NCI-H187 treated with DMSO at 0.1 percent for 48 hours (cell line): ENCODE measurements at places on chromosomes 1 and 21.

DNA sequence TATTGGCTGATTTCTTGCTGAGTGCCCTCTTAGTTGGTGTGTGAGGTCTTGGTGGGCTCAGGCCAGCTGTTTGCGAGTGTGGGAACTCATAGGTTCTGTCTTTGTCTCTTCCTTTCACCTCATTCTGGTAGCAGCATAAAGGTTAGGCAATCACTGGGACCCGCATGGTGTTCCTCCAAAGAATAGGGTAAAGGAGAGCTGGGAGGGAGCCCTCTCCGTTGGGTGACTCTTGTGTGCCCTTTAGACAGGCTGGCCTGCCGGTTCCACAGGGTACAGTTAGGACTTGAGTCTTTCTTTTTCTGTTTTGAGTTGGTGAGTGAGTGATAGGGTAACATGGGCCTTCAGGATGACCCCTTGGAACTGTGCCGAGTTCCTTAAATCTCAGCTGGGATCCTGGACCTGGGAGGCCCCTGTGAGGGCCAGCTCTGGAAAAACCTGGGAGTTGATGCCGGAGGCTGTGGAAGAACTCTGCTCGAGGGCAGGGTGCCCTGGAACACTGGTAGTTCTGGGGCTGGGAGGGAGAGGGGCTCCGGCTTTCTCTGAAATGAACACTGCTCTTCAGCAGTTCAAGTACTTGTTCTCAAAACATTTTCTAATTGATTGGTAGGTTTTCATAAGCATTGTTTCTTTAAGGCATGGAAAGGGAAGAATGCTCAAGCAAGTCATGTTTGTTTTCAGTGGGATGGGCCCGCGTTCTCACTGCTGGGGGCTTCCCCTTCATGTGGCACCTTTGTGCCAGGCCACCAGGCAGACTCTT is 2.1 kb upstream of the THAP3 start:
- DNase-seq = no peak

GRCh38 chr1:94719926-94720793 is 100.0 kb upstream of the SLC44A3 start:
- DNase-seq = no peak

GRCh38 chr1:177338376-177338775 is 167.6 kb downstream of the BRINP2 start:
- no peak for DNase-seq

DNA sequence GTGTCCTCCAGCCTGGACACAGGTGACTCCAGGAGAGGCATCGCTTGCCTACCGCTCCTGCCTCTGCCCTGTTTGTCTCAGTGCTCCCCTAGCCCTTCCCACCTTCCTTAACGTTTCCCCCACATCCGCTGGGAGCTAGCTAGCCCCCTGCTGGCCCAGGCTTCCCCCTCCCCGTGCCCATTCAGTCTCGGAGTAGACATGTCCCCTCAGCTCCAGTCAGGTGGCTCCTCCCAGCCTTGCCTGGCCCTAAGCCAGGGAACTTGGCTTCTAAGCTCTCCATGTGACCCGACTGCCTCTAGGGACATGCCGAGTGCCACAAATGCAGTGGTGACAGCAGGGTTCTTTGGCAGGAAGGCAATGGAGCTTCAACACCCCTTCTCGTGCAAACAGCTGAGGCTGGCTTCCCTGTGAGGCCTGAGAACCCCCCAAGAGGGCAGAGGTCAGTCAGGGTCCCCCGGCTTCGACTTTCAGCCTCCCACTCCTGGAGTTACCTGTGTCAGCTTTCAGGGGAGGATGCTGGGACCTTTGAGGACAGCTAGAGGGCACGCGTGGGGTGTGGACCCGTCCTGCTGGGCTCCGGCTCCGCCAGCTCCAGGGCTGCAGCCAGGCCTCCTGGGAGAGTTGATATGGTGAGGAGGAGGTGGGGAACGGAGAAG is 16.2 kb downstream of the DRAXIN start:
- peak; percentile 43 for DNase-seq

DNA sequence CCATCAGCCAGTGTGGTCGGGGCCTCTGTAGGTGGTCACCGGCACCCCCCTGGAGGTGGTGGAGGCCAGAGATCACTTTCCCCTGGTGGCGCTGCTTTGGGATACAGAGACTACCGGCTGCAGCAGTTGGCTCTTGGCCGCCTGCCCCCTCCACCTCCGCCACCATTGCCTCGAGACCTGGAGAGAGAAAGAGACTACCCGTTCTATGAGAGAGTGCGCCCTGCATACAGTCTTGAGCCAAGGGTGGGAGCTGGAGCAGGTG is 961 bp downstream of the RBM15 start:
- no peak for DNase-seq

DNA sequence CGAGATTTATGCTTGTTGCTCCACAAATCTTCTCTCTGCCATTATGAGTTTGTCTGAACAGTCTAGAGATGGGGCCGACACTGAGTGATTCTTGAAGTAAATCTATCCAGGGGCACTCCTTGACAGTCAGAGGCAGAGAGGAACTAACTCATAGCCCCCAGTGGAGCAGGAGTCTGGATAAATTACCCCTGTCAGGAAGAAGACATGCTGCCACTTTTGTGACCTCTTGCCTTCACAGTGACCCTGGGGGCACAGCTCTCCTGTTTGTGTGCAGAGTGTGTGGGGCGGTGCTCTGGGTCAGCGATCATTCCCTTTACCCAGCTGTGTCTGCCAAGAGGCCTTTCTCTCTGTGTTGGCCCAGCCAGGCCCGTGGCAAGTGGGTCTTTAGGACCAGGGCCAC is 29.5 kb downstream of the PEX14 start:
- DNase-seq = no peak

- no peak for DNase-seq
These were observed 80.8 kb downstream of the CAMK2N1 start for GRCh38 chr1:20405051-20405754.

DNA sequence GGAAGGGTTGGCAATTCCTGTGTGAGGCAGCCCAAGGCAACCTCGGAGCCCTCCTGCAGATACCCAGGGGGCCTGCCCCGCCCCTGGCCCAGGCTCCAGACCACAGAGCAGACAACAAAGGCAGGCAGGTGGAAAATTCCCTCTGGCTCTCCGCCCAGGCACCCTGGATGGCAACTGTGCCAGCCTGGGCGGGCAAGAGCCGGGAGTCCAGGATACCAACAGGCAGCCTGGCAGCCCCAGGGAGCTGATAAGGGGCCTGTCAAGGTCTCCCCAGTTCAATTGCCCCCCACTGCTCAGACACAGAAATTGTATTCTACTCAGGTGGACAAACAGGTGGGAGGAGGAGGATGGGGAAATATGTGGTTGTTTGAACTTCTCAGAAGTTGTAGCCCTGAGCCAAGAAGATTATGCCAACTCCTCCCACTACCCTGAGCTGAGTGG is 15.4 kb upstream of the GPR37L1 start:
- no peak for DNase-seq

DNA sequence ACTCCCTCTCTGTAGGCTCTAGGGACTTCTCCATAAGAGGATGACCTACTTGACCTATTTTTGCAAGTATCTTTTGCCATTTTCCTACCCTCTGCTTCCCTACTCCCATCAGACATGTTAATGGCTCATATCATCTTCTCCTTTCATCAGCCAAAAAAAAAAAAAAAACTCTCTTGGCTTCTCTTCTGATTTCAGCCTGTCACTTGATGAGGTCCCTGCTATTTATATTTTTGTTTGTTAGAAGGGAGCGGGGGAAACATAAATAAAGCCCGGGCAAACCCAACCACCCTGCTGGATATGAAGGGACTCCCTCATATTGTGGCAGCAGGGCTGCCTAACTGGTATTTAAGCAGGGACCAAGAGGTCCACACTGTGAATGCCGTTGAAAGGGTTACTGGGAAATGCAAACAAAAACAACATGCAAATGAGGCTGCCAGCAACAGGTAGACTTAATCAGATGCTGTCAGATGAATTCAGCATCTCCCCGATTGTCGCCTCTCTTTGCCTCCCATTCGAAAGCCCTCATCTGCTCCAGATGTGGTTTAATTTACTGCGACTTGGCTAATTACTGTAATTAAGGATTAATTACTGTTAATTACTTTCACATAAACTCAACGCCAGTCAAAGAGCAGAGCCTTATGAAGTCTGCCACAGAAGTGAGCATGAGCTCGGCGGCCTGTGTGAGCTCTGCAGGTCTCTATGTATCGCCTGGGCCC is 172.3 kb downstream of the PBX1 start:
- DNase-seq = no peak

GRCh38 chr1:236522937-236523703 is 662 bp upstream of the LGALS8 start:
- no peak for DNase-seq

- DNase-seq = no peak
These were observed 220.8 kb downstream of the SLC35F3 start for GRCh38 chr1:234125283-234125682.

- DNase-seq = no peak
These were observed 1412.1 kb downstream of the PLA2G4A start for GRCh38 chr1:188240772-188241406.

DNA sequence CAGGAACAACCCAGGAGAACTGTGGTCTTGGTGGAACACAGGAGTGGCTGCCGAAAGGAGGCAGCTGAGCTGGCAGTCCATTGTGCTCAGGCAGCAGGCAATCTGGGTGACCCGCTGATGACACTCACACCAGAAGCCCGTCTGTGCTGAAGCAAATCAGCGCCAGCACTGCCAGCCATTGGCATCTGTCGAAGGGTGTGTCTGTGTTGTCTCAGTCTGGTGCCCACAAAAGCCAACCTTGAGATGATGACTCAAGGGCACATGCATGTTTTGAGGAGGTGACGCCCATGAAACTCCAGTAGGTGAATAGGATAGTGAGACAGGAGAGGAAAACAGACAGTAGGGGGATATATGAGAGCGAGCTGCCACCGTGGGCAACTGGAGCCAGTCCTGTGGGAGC is 167.3 kb downstream of the KAZN start:
- DNase-seq = no peak

- DNase-seq = no peak
These were observed 3.1 kb downstream of the CCDC190 start for GRCh38 chr1:162857850-162858249.
